Activated effector memory CD4-positive, alpha-beta T cell treated with Interleukin-2 at 50 U/mL for 16 hours (primary cell): ENCODE measurements at places on chromosomes 7 and 10.

DNA sequence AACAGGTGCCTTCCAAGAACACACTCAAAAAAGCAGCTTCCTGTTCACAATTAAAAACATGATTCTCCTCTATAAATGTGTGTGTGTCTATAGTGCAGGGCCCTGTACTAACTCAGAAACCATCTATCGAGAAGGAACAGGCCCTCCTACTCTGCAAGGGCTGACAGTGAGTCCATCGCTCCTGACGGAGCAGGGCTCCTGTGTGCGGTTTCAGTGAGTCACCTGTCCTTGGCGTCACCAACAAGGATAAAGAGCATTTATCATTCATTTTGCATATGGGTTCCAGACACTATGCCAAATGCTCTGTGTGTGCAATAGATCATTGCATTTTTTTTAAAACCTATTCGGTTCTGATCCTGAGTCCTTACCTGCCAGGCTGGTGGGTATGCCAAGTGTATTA is 63.7 kb downstream of the TACC2 start:
- no peak for DNase-seq

DNA sequence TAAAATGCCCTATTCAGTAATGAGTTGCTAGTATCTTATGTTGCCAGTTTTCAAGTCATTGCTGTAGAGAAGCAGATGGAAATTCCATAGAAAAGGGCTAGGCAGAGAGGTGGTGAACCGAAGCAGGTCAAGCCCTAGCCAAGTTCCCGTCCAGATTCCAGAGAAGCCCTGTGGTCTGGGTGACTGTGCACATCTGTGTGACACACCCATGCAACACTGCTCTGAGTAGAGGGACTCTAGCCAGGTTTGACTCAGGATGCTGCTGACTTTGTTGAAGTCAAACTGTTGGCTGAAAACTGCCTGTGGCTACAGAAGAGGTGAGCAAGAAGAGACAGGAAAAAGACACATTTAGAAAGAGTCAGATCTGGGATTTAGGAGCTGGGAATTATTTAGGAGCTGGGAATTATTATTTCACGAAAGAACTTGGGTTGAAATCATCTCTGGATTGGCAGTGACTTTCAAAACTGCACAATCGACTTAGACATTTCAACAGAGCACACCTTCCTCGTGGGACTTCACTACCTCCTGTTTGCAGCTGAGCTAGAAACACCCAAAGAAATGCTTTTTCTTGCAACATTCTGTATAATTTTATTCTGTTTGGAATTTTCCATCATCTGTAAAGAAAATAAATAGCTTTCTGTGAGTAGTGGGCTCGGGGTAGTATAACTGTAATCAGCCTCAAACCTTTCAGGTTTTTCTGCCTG is 149.1 kb upstream of the PRKCQ start:
- DNase-seq = no peak

DNA sequence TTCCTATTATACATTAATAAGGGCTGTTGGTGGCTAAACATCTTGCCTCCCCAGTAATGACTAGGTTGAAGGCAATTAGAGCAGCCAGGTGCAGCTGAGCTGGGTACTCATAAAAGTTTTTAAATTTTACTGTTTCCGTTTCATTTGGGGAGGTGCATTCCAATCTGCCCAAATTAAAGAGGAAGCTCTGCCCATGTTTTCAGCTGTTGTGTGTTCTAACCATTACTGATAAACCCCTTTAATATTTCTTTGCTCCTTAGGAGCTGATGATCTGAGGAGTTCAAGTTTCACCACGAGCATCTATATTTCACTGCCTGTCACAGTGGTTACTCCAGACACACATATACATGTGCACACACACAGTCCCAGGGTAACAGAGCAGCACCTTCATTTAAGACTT is 94.4 kb downstream of the JAZF1 start:
- no peak for DNase-seq

- DNase-seq = no peak
These were observed 499.6 kb upstream of the LRRN3 start for GRCh38 chr7:110591341-110591740.

GRCh38 chr10:77989081-77989724 is 40.1 kb downstream of the POLR3A start:
- DNase-seq = no peak

- no peak for DNase-seq
These were observed 790.5 kb downstream of the MAGI2 start for GRCh38 chr7:78662939-78663338.

DNA sequence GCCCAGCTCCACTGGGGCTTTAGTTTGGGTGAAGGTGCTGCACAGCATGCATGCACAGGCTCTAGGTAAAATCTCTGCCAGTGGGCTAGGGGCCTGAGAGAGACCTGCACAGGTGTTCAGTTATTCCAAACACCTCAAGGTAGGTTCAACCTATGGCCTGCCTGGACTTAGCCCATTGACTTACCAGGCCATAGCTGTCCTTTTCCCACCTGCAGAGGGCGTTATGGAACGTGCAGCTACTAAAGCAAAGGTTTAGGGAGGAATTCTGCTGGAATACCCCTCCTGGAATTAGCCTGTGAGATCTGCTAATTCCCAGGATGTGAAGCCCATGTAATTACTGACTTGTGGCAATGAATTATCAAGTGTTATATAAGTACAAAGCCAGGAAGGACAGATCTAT is 3.6 kb downstream of the VWC2 start:
- DNase-seq = no peak

- no peak for DNase-seq
These were observed 114.8 kb downstream of the SDK1 start for GRCh38 chr7:3415861-3416312.

- no peak for DNase-seq
These were observed 275.2 kb upstream of the MGMT start for GRCh38 chr10:129191797-129192196.

DNA sequence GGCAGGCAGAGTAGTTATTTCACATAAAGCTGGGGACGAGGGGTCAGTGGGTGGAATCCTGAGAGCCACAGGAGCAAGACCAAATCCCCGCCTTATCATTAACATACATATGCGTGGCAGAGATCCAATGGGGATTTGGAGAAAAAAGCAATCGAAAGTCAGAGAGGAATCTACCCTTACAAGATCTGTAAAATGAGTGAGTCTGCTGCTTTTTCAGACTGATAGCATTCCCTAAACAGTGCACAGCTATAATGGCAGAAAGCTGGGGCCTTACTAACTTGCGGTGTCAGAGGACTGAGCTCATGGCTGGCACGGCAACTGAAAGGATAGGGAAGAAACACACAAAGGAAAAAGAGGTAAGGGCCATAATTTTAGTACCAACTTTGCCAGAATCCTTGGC is 25.0 kb downstream of the GPR22 start:
- DNase-seq = no peak

- no peak for DNase-seq
These were observed 1098.0 kb upstream of the C7orf33 start for GRCh38 chr7:147492606-147493005.

- no peak for DNase-seq
These were observed 122.2 kb downstream of the NPY start for GRCh38 chr7:24406053-24406788.

- no peak for DNase-seq
These were observed 42.7 kb upstream of the CHST3 start for GRCh38 chr10:71921324-71922027.

GRCh38 chr7:151891182-151891581 is 14.3 kb upstream of the PRKAG2 start:
- DNase-seq = no peak

GRCh38 chr7:92833766-92834506 is 2.4 kb downstream of the CDK6 start:
- DNase-seq = peak; percentile 67

DNA sequence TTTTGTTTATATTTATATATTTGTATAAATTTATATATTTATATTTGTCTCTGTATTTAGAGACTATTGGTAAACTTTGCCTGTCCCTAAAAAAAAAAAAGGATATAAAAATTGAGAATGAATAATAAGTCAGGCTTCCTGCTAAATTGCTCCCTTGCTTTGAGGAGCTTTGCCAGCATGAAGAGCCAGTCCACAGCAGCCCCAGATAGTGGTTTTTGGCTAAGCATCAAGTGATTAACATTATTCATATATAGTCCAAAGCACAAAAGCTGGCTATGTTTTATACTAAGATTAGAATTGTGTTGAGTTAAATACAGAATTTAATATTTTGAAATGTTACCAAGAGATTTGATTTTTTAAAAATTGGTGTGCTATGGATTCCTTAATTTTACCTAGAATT is 264.9 kb upstream of the FERD3L start:
- no peak for DNase-seq

GRCh38 chr7:22252016-22252415 is 104.9 kb downstream of the RAPGEF5 start:
- DNase-seq = no peak

- no peak for DNase-seq
These were observed 62.4 kb downstream of the CTTNBP2 start for GRCh38 chr7:117810642-117811512.

- DNase-seq = no peak
These were observed 16.1 kb downstream of the BRAT1 start for GRCh38 chr7:2539031-2539911.

GRCh38 chr10:44575601-44576380 is 190.9 kb upstream of the CXCL12 start:
- no peak for DNase-seq

DNA sequence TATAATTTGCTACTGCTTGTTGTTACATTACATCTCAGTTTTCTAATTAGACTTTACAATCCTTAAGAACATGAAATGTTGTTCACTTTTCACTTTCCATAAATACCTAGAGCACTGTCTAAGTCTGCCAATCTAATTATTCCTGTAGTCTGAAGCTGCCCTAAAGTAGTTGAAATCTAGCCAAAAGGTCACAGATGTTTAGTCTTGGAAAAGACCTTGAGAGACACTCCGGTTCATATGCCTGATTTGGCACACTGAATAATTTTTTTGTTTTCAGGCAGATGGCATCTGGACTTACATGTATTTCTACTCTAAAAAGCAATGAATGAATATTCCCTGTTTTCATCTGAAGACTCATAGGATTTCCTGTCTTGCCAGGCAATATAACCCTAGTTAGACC is 359.1 kb downstream of the ANKRD7 start:
- no peak for DNase-seq

DNA sequence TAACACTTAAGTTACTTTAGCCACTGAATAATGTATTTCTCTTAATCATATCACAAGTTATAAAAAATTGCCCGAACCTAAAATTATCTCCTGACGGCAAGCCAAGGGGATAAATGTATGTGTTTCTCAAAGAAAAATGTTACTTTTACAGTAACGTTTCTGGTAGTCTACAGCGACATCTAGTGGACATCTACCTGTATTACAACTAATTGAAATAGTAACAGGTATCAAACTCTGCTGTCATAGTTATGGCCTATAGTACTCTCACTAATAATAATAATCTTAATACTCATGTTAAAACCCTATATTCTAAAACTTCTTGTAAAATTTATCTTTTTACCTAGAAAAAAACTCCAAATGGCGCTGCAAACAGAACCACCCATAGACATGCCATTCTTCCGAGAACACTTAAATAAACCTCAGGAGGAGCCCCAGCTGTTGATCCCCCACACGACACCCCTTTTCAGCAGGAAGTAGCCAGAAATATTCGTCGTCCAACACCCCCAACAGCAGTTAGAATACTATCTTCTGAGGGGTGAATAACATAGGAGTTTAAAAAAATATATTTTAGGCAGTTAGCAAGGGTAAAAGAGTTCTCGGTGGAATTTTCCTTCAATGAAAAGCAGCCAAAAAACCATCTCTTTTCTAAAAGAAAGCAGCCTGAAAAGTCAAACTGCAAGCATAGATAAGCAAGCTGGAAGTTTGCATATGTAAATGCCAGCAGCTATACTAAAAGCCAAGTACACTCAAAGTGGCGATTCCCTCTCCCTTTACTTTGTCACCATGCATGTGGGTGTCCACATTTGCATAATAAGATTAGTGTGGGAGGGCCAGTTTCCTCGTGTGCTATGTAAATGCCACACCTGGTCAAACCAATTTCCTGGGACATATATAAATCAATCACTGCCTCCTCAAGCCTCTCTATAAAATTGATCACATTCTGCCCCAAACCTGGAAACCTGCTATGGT is 40.5 kb upstream of the ZNF107 start:
- no peak for DNase-seq

- DNase-seq = no peak
These were observed 861.4 kb downstream of the PCDH15 start for GRCh38 chr10:53939654-53940053.

GRCh38 chr7:4830176-4830575 is 31.7 kb downstream of the PAPOLB start:
- DNase-seq = peak; percentile 7

DNA sequence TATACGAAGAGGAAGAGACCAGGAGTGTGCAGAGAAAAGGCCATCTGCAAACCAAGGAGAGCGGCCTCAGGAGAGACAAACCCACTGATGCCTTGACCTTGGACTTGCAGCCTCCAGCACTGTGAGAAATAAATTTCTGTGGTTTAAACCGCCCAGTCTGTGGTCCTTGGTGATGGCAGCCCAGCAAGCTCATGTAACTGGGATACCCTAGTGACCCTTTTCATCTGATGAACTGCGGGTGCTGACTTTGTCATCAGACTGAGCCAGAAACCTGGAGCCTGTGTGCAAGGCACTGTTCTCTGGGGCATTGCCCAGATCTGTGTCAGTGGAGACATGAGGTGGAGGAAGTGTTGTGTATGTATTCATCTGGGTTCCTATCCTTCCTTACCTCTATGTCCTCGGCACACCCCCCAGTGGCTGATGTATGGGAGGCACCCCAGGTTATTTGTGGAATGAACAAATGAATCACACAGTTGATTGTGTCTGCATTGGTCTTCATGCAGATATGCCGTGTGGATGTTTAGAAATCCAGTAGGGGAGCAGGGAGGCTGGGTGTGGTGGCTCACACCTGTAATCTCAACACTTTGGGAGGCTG is 64.5 kb upstream of the BTBD16 start:
- DNase-seq = no peak

DNA sequence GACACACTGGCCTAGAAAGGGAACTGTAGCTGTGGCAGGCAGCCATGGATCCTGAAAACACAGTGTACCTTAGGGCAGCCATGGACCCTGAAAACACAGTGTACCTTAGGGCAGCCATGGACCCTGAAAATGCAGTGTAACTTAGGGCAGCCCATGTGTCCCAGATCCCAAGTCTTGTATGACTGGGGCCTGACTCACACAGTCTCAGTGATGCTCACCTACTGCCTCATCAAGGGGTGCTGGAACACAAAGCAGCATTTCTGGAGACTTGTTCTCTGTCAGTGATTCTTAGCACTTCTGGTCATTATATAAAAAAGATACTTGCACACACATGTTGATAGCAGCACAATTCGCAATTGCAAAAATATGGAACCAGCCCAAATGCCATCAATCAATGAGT is 70.2 kb upstream of the LAMB4 start:
- no peak for DNase-seq

DNA sequence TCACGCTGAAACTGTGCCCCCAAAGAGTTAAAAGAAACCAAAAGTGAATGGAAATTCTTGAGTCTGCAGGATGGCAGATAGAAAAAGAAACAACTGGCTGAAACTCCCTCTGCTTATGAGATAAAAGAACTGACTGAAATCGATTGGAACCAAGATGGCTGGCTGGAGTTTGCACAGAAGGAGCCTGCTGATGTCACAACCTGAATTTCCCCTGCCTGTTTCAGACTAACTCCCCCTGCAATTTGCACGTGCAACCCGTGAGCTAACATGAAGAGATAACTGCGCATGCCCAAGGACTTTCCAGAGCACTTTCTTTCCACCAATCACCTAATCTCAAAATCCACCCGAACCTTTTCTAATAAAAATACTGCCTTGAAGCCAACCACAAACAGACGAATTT is 435.5 kb downstream of the CALN1 start:
- DNase-seq = no peak
